ENCODE measurements at places on chromosomes 5 and 9.

DNA sequence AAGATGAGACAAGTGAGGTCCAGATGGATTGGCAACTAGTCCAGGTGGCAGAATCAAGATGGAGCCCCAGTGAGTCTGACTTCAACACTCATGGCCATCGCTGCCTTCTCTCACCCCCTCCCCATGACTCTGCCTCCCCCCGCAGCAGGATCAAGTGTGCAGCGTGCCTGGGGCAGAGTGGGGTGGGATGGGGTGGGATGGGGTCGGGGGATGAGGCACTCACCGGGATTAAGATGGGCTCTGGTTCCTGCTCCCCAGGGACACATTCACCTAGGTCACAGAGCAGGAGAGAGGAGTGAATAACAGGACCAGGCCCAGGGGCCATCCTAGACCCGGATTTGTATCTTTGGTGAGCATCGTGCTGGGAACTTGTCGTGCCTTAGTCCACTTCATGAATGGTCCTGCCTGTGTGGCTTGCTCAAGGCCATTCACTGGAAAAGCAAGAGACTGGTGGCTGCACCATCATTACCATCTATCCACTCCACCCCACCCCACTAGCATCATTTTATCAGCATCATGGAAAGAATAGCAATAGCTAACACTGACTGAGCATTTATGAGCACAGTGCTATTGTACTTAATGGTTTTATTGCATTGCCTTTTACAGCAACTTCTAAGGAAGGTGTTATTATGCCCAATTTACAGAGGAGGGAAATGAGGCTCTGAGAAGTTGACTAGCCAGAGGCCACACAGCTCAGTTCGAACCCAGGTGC, 8.5 kb downstream of the AMBP start:
- no peak for DNase-seq

DNA sequence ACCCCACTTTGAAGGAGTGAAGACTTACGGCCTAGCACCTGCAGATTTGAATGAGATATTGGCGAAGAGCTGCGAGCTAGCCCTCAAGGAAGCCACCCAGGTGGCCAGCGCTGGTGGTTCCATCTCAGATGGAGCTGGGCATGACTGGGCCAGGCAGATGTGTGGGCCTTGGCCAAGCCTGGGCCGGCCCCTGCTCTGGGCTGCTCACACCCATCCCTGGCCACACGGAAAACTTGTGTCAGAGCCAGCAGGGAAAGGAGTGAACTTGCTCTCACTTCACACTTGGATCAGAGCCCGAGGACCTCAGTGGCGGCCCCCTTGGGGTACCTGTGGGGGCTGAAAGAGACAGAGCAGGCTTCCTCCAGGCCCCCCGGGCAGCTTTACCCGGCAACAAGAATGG, 44.2 kb downstream of the ROPN1L start:
- DNase-seq: no peak

GRCh38 chr5:149227168-149227826, 44.4 kb upstream of the AFAP1L1 start:
- no peak for DNase-seq

GRCh38 chr9:37281541-37281940, 141.0 kb upstream of the GRHPR start:
- DNase-seq: no peak

DNA sequence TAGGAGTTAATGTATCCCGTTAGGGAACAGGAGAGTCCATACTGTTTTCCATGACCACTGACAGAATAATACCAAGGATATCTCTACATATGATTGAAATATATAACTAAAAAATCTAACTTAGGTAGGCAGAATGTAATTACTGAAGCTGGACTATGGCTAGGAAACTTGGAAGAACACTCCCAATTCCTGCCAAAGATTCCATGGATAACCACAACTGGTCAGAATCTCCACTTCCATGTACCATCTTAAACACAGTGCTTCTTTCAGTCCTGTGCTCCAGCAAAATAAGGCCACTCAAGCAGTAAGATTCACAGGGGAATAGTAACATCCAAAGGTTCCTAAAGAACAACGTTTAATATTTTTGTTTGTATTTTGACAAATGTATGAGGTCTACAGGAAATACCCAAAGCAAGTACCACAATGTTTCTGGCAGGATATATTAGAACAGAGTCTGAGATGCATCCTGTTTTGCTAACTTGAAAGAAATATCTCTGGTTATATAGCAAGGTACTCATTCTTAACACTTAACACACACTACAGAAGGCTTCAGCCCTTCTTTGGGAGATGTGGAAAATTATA, 295.0 kb downstream of the ADAMTS6 start:
- no peak for DNase-seq

DNA sequence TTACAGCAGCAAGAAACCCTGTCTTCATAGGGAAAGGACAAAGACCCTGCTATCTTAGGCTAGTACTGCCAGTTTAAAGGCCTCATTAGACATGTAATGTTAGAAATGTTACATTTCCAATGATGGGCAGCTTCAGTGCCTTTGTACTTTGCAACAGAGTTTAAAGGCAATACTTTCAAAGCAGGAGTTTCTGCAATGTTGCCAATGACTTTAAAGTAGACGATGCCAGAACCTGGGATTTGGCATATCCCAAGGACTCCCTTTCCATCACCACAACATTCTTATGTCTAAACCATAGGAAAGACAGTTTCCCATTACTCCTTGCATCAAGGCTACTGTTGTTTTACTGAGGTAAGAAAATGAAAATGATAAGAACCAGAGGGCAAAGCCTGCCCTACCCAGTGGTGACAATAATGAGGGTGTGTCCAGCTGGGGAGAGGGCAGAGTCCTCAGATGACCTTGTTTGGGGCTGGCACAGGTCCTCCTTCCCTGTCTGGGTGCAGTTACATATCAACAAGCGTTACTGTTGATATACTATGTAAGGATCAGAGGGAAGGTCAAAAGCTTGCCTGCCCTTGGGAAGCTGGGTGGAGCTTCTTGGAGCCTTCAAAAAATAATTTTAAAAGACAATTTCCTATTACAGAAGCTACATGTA, 27.5 kb upstream of the MLANA start:
- no peak for DNase-seq

- no peak for DNase-seq
Observed at GRCh38 chr9:135783540-135784245, 81.7 kb downstream of the KCNT1 start.

DNA sequence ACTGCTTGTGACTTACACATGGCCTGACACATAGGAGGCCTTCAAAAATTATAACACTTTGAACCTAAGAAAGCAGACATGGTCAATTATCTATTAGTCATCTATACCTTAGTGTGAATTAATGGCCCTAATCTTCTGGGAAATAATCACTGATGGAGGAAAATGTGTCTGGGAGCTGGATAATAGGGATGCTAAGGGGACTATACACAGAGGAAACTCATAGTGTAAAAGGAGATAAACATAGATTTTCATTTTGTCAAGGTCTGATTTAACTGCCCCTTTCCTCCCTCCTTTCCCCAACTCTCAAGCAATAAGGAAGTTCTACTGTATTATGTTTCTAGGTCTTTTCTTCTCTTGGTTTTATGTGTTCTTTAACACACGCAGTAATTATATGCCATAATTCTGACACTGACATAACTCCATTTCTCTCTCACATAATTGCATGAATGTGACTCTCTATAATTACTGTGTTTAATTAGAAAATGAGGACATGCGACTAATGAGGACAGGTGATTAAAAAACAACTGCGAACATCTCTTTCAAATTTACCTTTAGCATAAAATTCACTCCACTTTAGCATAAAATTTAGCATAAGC, 18.7 kb upstream of the PRELID2 start:
- no peak for DNase-seq

- DNase-seq: no peak
Observed at GRCh38 chr5:67090040-67090439, 106.6 kb downstream of the CD180 start.

DNA sequence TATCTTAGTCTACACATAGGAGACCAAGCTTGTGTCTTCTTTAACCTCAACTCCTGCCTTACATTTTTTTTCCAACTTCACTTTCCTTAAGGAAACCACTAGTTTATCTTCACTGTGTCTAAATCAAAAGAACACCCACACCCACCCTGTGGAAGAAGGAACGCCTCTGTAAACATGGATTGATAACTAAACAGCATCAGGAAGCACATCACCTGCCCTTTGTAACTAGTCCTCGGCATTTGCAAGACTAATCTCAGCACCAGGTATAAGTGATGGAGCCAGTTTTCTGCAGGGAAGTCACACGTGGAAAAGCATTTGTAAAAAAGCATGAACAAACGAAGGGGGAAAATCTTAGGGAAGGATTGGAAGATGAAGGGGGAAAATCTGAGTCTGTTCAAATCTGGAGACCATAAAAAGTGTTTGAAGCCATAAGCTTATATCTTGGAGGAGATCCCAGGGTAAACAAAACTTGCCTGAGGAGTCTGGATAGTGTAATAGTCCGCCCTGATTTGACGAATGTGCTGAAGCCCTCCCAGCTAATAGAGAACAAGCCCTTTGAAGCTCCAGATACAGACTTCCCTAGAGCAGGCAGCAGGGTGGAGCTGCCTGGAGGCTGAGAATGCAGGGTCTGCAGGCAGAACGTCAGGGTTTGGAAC, 117.3 kb upstream of the LHFPL2 start:
- no peak for DNase-seq

DNA sequence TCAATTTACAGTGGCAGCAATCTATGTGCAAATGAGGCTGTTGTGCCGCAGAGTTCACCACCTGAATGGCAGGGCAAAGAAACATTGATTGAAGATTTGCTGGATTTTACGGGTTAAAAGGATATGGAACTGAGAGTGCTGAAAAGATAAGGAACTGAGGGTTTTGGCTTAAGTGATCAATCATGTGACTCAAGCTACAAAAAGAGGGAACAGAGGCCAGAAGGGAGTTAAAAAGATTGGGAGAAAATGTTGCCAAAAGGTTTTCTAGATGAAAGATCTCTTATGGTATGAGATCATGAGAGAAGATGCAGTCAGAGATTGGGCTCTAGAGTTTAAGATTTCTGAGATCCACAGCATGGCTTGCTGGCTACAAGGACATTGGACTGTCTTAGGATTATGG, 7.9 kb upstream of the RIMOC1 start:
- DNase-seq: no peak

DNA sequence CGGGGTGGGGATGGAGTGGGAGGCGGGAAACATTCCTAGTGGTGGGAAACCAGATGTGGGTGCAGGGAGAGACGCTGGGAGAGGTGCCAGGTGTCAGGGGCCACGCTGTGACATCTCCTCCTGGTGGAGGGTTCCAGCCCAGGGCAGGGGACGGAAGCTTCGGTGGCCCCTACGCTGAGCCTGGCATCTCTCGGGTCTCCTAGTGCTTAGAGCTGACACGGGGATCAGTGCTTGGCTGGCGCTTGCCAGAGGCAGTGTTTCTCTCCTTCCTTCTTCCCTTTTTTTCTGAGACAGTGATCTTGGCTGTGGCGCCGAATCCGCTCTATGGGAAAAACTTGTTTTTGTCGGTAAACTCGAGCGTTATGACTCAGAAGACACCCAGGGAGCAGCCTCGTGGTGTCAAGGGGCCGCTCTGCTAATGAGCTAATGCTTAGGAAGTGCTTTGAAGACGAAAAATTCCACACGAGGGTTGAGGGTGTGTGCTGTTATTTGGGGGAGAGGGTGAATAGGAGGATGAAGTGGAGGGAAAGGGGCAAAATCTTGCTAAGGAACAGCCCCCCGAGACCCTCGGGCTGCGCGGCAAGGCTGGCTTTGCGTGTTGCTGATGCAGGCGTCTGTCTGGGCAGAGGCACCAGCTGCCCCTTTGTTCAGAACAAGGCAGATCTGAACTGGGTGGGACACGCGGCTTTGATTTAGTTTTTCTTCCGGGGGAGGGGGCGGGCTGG, 20.4 kb upstream of the IER5L start:
- DNase-seq: peak; percentile 21

- peak; percentile 45 for DNase-seq
Observed at GRCh38 chr5:54443270-54443669, 12.2 kb upstream of the HSPB3 start.

- no peak for DNase-seq
Observed at GRCh38 chr5:67434466-67434865, 237.9 kb upstream of the CD180 start.

GRCh38 chr5:137735555-137736284, at the start of gene KLHL3:
TSS of gene KLHL3 (minus strand) at chr5:137736089. CDS start at chr5:137735646, 443 bp downstream.
- peak; percentile 22 for DNase-seq

DNA sequence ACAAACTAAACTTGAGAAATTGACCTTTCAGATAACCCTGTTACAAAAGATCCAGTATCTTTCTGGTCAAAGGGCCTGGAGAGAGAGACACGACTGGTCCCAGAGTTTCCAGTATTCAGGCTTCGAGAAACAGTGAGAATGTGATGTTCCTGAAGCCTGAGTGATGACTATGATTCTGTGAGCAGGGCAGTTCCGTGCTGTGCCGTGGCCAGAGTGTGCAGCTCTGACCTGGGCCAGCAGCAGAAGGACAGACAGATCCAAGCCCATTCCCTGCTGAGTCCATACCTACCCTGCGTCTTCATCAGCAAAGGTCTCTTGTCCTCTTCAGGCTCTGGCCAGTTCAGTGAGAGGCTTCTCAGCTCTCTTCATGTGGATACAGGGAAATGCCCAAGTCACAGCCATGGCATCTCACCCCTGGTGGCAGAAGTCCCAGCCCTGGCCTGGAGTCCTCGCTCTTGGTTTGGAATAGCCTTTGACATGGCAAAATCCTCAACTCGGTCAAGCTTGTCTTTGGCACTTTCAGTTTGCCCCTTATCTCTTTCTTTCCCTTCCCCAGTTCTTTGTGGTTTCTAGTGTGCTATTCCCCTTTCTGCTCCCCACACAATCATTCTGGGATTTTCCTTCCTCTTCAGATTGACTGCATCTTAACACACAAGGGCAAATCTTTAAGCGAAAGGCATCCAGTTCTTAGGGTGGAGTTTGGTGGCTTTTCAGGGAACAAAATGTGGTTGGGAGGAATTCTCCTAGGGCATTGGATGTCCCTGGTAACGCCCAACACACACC, 107.7 kb downstream of the LIFR start:
- no peak for DNase-seq

GRCh38 chr9:21682981-21683380, 119.5 kb upstream of the MTAP start:
- no peak for DNase-seq

- DNase-seq: no peak
Observed at GRCh38 chr9:135520916-135521607, at the start of gene LCN1. TSS of gene LCN1 (plus strand) at chr9:135521440. CDS start at chr9:135521498, 58 bp downstream.

GRCh38 chr9:97524424-97524823, 23.0 kb downstream of the TMOD1 start:
- no peak for DNase-seq

DNA sequence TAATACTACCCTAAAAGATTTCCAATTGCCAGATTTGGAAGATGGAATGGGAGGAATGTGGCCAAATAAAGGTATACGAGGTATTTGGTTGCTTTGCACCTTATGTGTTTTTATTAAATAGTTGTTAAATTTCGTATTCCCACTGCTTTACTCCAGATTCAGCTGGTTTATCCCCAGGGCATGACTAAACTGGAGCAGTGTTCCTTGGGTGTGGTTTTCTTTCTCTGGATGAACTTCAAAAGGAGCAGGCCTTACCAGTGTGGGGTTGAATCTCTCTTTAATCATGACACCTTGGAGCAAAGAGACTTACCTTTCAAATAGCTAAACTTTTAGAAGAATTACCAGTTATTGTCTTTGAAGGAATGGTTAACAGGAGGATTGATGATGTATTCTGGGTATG, 121.7 kb upstream of the BNC2 start:
- DNase-seq: no peak

GRCh38 chr5:55227664-55228430, 732 bp upstream of the MCIDAS start:
- DNase-seq: no peak

GRCh38 chr9:134968011-134968822, 50.5 kb upstream of the FCN1 start:
- DNase-seq: no peak

GRCh38 chr5:124460642-124461041, 285.8 kb downstream of the ZNF608 start:
- DNase-seq: no peak

- DNase-seq: no peak
Observed at GRCh38 chr5:76622973-76623596, at the start of gene F2RL2. TSS of gene F2RL2 (minus strand) at chr5:76623403. CDS start at chr5:76623230, 173 bp downstream.

GRCh38 chr9:8382266-8382665, 582.7 kb upstream of the DMAC1 start:
- no peak for DNase-seq
